ENCODE measurements at places on chromosomes 4 and X.

GRCh38 chrX:112826023-112826422, 14.6 kb downstream of the AMOT start:
- peaks cover 31% of the 10 kb centered on the region for H3K27me3 ChIP-seq
- H3K36me3 ChIP-seq = no peaks in the 10 kb centered on the region
- DNase-seq = no peak

DNA sequence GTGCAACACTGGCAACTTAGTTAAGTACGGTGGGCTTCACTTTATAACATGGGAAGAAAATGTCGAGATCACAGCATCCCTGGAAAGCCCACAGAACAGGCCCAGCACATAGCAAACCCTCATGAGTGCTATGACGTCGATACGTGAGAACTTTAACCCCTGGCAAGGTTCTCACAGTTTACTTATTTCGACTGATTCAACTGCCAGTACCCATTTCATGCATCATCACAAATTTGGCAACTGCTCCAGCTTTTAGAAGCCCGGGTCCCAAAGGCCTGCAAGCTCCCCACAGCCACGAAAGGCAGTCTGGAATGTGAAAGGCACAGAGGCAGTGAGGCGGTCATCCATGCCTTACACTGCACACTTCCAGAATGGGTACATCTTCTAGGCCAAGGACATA, 41.2 kb downstream of the RELL1 start:
- no peak overlapping the region for H3K27ac ChIP-seq
- no peak overlapping the region for H3K4me3 ChIP-seq
- no peaks in the 10 kb centered on the region for H3K36me3 ChIP-seq
- H3K4me1 ChIP-seq = peaks cover 29% of the 10 kb centered on the region

GRCh38 chr4:163556650-163557391, 62.3 kb downstream of the TMA16 start:
- H3K36me3 ChIP-seq = no peaks in the 10 kb centered on the region
- peaks cover 9% of the 10 kb centered on the region for H3K4me1 ChIP-seq
- H3K27me3 ChIP-seq = no peaks in the 10 kb centered on the region
- H3K4me3 ChIP-seq = no peak overlapping the region
- no peak for DNase-seq
- peak overlapping the region; percentile 60 for H3K27ac ChIP-seq

DNA sequence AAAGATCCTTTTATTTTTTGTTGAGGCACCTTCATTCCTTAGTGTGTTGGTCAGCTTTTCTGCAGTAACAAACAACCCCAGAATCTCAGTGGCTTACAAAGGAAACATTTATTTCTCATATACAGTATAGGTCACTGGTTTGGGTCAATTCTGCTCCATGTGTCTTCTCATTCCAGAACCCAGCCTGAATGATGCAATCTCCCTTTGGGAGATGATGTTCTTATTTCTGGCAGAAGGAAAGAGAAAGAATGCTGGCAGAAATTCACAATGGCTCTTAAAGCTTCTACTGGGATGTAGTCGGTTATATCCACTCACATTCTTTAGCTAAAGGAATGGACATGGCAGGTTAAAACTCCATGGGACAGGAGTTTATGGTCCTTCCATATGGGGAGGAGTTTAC, 42.3 kb downstream of the IDS start:
- H3K4me1 ChIP-seq = no peaks in the 10 kb centered on the region
- H3K27ac ChIP-seq = no peak overlapping the region
- no peaks in the 10 kb centered on the region for H3K36me3 ChIP-seq
- no peaks in the 10 kb centered on the region for H3K27me3 ChIP-seq

DNA sequence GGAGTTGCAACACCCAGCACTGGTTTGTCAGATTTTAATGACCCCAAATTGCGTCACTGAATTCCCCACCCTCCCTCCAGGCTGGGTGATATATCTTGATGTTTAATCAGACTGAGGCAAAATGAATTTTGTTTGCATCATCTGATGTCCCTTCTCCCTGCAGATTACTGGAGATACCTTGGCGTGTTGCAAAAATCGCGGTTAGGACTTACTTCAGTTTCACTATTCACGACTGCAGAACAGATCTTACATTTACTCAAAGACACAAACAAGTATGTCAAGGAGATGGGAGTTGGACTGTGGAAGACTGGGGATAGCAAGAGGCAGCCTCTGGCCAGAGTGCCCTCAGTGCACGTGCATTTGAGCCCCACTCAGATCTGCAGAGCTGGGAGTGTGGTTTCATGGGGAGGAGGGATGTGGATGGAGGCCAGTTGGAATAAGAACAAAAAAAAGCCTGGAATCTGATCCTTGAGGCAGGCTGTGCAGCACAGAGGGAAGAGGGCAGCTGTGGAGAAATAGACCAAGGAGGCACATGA, 92.2 kb upstream of the MTM1 start:
- H3K27ac ChIP-seq = no peak overlapping the region
- no peak overlapping the region for H3K4me3 ChIP-seq
- H3K4me1 ChIP-seq = no peaks in the 10 kb centered on the region
- H3K36me3 ChIP-seq = peaks cover 6% of the 10 kb centered on the region

GRCh38 chr4:169128902-169129301, 118.8 kb upstream of the CBR4 start:
- DNase-seq = no peak
- no peaks in the 10 kb centered on the region for H3K27me3 ChIP-seq
- H3K36me3 ChIP-seq = no peaks in the 10 kb centered on the region
- H3K4me3 ChIP-seq = no peak overlapping the region

GRCh38 chrX:116272861-116273260, 102.3 kb downstream of the AGTR2 start:
- no peak overlapping the region for H3K4me3 ChIP-seq
- DNase-seq = no peak
- H3K4me1 ChIP-seq = no peaks in the 10 kb centered on the region
- H3K36me3 ChIP-seq = no peaks in the 10 kb centered on the region
- H3K27me3 ChIP-seq = peaks cover 12% of the 10 kb centered on the region

All from tibial nerve (tissue), 4 donors.